ENCODE measurements at places on chromosomes 7 and 10.

DNA sequence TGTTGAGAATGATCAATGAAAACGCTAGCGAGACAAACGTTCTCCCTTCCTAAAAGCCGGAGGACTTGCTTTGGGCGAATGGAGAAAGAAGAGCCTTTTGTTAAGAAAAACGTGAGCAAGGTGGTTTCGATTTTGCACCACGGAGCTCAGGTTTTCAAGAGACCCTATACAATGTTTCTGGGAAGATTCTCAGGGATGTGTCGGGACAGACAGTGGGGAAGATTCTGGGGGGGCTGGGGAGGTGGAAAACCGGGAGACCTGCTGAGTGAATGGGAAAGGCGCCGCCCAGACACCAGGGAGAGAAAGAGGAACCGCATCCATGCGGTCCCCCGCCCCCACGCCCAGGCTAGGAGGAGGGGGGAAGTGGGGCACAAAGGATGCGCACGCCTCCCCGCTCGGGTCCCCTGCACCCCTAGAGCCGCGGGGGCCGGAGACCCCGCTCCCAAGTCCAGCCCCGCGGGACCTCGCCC, 745 bp downstream of the YWHAG start:
- DNase-seq: no peak

DNA sequence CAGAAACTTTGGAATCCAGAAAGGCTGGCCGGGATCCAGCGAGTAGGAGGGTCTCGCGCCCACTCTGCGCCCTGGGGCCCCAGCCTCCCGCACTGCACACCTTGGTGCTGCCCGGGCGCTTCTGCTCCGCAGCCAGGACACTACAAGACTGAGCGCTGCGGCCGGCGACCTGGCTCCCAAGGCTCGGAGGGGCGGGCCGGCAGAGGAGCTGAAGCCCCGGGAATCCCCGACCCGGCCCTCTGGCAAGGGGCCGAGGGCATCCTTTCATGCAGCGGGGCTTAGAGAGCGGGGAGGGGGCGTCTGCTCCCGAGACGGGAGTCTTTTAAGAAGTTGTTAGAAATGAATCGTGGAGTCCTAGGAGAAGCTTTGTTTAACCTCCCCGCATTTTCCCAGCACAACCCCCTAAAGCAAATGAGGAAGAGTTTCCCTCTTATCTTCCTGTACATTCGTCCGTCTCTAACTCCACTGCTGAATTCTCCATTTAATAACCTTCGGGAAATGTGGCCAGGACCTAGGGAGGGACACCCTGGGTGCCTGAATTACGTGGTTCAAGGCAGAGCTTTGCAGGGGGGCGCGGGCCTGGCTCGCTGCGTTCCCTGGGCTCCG, 1.1 kb downstream of the VWC2 start:
- DNase-seq: no peak

DNA sequence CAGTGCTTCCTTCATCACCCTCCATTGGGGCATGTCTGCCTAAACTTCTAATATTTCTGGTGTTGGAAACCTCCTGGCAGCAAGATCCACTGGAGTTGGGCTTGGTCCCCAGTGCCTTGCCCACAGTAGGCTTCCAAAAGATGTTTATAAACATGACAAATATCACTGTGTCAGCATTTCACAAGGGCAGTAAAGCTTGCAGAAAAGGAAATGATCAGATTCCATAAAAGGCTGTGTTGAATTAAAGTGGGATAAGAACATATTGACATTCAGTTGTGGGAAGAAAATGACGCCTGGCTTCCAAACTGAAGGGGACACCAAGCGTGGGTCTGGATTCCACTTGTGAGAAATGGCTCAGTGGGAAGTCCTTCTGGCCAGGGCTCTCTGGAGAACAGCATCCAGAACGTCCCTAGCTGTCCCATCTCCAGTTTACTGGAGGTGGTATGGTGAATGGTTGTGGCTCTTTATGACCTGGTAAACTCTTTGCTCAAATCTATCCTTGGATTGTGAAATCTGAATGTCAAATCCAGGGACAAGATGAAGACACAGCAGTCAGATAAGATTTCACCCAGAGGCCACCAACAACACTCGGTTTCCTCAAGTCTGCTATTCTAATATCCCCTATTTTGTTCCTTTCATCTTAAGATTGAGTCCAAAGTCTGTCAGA, 287.2 kb downstream of the TNS3 start:
- no peak for DNase-seq

GRCh38 chr7:73715648-73716317, 3.7 kb downstream of the STX1A start:
- peak; percentile 71 for DNase-seq

DNA sequence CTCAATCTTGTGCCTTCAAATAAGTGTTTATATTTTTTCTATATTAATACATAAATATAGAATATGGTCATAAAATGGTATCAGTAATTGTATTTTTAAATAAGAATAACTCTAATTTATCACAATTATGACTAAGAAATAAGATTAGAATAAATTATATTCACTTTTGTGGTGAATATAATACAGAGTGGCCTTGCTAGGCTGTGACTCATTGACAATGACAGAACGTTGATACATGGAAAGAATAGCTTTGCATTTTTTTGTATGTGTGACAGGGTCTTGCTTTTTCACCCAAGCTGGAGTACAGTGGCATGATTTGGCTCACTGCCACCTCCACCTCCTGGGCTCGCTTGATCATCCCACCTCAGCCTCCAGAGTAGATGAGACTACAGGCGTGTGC, 47.8 kb upstream of the PCLO start:
- DNase-seq: no peak

DNA sequence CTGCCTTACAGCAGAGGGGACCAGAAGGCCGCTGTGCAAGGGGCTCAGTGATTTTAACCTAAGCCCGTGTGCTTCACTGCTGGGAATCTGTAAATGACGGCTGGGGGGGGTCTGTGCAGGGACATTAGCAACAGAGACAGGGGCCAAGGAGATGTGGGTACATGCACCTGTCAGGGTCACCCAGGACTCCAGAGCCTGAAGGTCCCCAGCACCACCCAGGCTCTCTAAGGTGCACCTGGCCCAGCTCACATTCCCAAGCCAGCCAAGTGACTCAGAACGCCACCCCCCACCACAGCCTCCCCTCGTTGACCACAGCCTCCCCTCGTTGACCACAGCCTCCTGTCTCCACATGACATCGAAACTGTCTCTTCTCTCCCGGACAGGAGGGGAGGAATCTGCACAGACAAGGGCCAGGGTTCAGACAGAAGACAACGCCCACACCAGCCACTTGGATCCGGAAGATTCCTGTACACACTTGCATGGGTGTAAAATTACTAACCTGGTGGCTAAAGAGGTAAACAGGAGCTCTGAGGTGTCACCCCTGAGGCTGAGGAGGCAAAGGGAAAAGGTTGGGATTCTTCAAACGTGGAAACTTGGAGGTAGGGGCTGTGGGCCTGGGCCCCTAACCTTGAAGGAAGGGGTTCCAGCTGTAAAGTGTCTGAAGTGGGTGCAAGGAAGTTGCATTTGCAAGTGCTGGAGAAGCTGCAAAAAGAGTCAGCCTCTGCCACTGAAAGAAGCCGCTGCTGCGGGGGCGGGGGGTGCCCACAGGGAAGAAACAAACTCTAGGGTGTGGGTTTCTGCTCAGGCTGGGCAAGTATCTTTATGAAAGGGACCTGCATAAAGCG, 27.0 kb downstream of the CALML3 start:
- no peak for DNase-seq

GRCh38 chr10:58396057-58396456, 10.8 kb downstream of the TFAM start:
- DNase-seq: no peak

DNA sequence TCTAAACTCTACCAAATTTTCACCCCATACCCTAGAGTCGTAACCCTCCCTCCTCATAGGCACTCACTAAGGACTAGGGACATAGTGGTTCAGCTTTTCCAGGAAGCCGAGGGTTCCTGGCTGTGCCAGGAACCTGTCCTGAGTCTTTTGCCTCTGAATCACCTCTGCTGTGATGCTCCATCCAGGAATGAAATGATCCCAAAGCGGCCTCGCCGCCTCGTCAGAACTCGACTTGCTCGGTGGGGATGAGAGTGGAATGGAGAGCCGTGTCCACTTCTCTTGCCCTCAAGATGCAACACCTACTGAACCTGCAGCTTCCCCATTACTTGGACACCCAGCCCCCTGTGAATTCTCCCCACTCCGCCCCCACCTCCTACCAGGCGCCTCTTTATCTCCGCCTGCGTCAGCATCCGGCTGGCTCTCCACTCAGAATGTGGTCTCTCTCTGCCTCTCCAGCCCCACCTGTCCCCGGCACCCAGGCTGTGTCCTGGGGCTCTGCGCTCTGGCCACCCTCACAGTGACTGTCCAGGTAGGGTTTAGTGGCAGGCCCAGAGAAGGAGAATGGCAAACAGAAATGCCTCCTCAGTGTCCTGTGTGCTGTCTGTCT, 366.1 kb upstream of the ZNF32 start:
- no peak for DNase-seq

GRCh38 chr10:73590881-73591799, at the start of gene USP54:
Gene USP54 (minus strand): TSS chr10:73591342. CDS start chr10:73575658, 15,684 bp downstream.
- no peak for DNase-seq

- DNase-seq: no peak
These were observed 67.1 kb downstream of the OAT start for GRCh38 chr10:124351481-124352220.

- peak; percentile 14 for DNase-seq
These were observed 340.3 kb upstream of the PRKCQ start for GRCh38 chr10:6920072-6921019.

GRCh38 chr7:104801022-104801421, 213.0 kb upstream of the KMT2E start:
- DNase-seq: no peak

DNA sequence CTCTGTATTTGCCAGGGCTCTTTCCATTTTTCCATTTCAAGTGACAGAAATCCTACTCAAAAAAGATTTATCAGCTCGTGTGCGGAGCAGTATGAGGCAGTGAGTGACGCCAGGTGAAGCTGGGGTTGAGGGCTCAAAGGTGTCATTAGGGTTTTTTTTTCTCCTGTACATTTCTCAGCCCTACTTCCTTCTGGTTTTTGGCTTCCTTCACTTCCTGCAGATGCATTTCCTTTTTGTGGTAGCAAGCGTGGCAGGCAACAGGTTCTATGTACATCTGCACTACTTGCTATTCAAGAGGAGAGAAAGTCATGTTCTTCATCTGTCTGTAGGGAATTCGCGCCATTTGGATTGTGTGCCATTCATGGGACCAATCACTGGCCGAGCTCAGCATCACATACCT, 52.8 kb upstream of the AOAH start:
- no peak for DNase-seq

- no peak for DNase-seq
These were observed 12.2 kb upstream of the CPA1 start for GRCh38 chr7:130367836-130368746.

DNA sequence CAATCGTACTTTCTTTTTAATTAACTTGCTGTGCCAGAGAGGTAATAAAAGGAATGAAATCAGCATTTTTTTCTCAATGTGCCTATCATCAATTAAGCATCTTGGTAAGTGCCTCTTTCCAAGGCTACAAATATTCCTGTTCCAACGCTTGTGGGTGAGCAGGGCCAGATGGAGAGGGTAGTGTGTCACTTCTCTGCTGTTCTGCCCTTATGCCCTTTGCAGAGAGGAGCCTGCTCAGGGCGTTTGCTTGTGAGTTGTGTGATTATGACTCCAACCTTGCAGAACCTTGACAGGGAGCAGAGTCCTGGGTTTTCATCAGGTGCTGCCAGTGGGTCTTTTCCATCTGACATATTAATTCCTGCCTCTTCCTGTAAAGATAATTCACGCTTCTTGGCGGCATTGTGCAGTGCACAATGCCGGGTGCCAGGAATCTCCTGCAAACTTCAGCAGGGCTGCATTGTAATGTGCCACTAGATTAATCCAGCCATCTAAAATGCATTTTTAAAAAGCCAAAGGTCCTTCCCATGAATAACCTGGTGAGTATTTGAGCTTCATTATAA, 234.4 kb downstream of the ARHGAP12 start:
- no peak for DNase-seq

GRCh38 chr7:17772581-17773288, 167.6 kb downstream of the SNX13 start:
- no peak for DNase-seq

DNA sequence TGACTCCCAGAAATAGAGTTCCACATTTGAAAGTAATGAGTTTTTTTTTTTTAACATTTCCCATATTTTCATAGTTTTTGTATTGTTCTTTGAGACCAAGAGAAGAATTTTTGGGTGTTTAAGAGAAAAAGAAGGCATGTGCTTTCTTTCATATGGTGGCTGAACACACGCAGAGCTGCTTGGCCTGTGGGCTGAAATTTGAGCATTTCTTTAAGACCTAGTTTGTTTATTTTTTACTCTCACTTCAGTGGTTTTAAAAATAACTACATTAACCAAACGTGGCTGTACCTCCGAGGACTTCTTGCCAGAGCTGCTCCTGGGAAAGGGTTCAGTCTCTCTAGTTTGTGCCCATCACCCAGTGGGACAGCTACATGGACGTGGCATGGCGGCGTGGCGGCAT, 58.3 kb downstream of the INPP5A start:
- no peak for DNase-seq

DNA sequence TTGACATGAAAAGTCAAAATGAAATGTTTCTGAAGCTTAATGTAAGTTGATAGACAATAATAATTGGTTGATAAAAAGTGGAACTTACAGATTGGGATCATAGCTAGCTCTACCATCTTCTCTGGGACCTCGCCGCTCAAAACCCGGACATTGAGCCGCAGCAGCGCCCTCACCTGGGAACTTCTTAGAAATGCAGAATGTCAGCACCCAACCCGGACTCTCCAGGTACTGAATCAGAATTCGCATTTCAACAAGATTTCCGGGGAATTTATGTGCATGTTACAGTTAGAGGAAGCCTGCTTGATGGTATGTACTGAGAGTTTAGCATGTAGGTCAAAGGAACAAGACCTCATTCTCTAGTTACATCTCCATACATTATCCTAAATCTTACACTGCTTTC, 36.7 kb upstream of the ABLIM1 start:
- no peak for DNase-seq

DNA sequence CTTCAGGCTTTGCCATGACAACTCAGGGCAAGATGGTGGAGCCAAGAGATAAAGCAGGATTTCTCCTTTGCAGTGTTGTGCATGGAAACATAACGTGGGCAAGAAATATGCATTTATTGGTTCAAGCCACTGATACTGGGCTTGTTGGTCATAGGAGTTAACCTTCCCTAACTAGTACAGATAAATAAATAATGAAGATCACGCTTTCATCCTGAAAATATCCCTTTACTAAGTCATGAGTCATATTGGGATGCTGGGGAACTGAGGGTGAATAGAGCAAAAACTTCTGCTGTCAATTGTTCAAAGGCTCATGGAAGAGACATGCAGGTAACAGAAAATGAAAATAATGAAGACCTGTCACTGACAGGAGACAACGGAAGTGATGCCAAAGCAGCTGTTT, 55.5 kb downstream of the TES start:
- DNase-seq: no peak

- no peak for DNase-seq
These were observed 20.2 kb upstream of the SLC35G1 start for GRCh38 chr10:93873420-93874115.

GRCh38 chr7:142811154-142811737, 40.5 kb downstream of the PRSS2 start:
- peak; percentile 12 for DNase-seq

- no peak for DNase-seq
These were observed 24.1 kb upstream of the CARD11 start for GRCh38 chr7:3067606-3068380.

Measured in fibroblast of skin of left biceps (primary cell).